Right cardiac atrium (tissue), 5 donors: ENCODE measurements at places on chromosomes 5 and 9.

GRCh38 chr9:113223963-113224362 lies 2.6 kb downstream of the SLC31A1 start:
- no peak for DNase-seq

GRCh38 chr9:114008667-114009410 lies 69.3 kb downstream of the AMBP start:
- no peak for DNase-seq

DNA sequence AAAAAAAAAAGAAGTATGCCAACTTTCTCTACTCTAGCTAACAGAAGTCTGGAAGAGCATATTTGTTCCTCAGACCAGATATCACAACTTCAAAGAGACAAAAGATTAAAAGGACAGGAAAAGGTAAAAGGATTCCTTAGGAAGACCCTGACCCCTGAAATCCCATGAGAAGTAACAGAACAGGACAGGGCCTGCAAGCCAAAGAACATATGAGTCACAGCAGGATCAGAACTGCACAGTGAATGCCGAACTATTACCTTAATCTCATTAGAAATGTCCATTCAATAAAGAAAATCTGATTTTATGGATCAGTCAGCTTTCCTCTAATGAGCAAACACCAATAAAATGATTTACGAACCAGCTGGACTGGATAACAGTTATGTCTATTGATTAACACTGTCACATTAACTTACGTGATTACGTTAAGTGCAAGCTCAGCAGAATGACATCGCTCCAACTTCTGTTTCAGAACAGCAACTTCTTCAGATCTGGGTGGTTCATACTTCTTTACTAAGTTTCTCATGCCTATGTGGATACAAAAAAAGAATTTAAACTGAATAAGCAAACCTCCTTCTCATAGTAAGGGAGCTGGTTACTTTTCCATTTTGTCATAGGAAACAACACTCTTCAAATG lies 13.6 kb downstream of the CCNH start:
- no peak for DNase-seq

DNA sequence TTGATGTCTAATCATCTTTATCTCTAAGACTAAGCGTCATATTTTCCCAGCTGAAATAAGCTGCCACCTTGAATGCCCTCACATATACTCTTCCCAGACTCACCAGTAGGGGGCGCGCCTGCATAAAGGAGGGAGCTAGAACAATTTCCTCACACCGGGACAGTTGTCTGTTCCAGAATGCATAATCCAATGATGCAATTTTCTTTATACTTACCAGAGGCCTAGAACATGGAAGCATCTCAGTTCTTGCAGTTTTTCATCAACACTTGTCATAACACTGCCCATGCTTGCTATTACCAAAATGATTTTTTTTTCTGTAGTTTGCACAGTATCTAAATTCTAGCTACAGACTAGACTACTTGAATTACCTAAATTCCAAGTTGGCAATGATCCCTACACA lies 203.9 kb downstream of the FRMD3 start:
- peak; percentile 78 for DNase-seq

- DNase-seq = no peak
Observed at GRCh38 chr5:76351577-76351976, 51.5 kb upstream of the IQGAP2 start.

DNA sequence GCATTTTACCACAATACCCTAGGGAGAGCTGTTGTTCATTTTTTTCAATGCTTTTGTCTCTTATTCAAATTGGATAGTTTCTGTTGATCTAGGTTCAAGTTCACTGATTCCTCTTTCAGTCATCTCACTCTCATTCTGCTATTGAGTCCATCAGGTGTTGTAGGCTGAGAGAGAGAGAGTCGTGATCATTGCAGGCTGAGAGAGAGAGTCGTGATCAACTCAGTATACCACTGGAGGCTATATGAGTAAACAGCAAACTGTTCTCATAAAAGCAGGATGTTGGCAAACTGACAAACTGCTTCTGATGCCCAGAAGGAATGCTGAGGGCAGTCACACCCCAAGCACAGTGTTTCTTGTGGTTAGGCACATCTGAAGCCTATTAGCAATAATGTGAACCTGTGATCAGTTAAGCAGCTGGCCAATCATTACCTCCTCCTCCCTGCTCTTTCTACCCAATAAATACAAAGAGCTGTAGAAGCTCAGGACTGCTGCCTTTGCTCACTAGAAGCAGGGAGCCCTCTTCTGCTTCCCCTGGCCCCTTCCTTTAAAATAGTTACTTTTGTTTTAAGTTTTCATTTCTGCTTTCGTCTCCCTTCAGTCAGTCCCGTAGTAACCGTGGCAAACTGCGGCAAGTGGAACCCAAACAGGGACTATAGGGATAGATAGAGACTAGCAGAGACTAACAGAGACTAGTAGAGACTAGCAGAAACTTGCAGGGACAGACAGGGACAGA lies 476.1 kb upstream of the ACO1 start:
- DNase-seq = no peak

DNA sequence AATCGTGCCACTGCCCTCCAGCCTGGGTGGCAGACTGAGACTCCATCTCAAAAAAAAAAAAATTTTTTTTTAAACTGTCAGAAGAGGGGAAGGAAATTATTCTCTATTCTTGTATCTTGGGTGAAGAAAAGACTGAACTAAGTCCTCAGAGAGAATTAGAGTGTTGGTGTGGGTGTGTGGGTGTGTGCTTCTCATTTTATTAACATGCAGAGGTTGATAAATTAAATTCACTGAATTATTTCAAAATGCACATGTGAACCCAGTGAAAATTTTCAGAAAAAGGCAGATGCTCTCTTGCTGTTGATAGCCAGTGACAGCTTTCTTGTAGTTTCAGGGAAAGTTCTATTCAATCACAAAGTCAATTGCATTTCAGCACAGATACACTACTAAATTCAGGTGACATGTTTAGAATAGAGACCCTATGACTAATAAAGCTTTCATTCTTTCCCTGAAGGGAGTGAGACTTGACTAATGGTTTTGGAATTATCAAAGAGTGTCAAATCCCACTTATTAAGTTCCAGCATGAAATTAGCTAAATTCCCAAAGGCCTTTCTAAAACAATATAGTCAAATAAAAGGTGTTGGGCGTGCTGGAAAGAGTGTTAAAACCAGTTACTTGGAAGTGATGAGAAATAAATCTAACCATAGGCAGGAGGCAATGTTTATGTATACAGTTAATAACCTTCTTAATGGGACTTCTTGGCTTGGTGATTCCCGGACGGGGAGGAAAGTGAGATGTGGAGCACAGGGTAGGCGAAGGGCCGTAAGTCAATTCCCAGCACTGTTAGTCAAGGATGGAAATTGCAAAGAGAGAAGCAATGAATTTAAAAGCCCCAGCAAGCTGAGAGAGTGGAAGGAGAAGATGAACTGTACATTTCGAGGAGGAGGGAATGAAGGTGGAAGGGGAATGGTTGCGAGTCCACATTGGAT lies 103.2 kb upstream of the SPATA31D4 start:
- no peak for DNase-seq

- no peak for DNase-seq
Observed at GRCh38 chr5:138663009-138663408, 87.8 kb upstream of the HSPA9 start.

GRCh38 chr5:144289277-144289676 lies 118.6 kb downstream of the KCTD16 start:
- DNase-seq = no peak

DNA sequence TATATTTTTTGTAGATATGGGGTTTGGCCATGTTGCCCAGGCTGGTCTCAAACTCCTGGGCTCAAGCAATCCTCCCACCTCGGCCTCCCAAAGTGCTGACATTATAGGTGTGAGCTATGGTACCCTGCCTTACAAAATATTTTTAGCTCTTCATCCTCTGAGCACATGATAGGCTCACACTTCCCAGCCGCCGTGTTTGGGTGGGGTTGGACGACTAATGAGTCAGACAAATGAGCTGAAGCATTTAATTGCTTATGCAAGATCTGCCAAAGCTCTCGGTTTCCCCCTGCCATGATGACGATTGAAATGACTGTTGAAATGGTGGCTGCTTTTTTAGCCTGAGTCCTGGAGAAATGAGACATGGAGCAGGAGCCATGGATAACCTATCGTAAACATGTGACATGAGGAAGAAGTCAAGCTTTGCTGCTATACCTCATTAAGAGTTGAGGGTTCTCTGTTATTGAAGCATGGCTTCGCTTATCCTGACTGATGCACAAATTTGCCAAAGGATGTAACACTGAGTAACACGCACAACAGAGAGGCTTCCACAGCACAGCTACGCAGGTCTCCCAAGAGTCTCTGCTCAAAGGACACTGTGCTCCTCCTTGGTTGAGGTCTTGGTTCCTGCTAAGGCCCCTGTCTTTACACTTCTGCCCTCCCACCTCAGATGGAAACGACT lies 48.2 kb upstream of the GFPT2 start:
- DNase-seq = no peak

GRCh38 chr5:168613996-168614395 lies 34.8 kb upstream of the PANK3 start:
- DNase-seq = no peak

GRCh38 chr9:93680443-93681268 lies 104.3 kb downstream of the PHF2 start:
- peak; percentile 9 for DNase-seq

- no peak for DNase-seq
Observed at GRCh38 chr5:54756301-54756700, 229.1 kb downstream of the ESM1 start.

- DNase-seq = no peak
Observed at GRCh38 chr5:76273206-76273885, 129.7 kb upstream of the IQGAP2 start.

DNA sequence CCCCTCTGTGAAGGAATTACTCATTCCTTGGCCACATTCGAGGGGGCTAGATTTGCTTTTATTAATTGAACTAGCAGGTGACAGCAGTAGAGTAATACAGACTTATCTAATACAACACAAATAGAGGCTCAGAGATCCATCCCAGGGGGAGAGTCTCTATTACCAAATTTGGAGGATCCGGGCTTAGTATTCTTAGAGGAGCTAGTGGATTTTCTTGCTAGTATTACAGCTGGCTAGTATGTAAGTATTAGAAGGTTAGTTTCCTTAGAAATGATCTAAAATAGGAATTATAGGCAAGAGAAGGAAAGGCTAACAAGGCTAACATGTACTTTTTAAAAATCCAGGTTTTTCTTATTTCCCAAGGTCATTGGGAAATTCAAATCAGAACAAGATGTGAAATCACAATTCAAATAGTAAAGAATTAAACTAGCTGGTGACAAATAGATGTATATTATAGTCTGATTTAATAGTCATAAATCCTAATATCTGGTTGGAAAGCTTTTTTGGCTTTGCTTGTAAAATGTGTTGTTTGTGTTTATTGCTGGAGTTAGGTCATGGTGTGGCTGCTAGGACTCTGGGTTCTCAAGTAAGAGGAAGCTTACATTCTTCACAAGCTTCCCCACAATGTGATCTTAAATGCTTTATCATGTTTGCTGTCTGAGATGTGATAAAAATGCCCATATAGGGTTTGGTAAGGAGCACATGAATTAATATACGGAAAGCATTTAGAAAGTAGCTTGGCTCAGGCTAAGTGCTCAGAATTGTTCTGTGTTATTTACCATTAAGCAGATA lies 160.4 kb upstream of the MPDZ start:
- DNase-seq = no peak

DNA sequence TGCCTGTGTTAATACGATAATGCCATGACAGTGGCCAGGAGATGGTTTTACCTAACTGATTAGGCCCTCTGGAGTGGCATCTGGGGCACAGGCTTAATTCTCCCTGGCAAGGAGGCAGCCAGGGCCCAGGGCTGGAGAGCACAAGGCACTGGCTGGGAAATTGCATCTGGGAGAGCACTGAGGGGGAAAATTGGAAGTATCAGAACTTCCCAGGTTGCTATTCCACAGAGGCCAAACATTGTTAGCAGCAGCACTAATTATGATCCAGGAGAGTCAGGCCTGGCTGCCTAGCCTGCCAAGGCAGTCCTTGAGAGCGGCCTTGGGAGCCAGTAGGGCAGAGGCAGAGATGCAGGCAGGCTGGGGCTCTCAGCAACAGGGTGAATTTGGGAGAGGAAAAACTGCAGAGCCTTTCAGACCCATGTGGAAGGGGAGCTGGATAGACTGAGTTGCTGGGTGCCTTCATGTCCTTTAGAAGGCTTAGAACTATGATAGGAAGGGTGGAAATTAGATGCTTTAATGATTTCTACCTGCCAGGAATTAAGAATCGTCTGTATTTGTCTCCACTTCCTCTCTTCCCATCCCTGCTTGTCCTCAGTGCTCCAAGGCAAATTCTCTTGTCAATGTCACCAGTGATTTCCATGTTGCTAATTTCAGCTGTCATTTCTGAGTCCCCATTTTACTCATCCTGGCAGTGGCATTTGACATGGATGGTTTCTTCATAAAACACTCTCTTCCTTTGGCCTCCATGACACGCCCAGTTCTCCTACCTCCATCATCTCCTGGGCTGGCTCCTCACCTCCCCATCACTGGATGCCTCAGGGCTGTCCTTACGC lies 56.1 kb upstream of the HSPA9 start:
- DNase-seq = no peak

DNA sequence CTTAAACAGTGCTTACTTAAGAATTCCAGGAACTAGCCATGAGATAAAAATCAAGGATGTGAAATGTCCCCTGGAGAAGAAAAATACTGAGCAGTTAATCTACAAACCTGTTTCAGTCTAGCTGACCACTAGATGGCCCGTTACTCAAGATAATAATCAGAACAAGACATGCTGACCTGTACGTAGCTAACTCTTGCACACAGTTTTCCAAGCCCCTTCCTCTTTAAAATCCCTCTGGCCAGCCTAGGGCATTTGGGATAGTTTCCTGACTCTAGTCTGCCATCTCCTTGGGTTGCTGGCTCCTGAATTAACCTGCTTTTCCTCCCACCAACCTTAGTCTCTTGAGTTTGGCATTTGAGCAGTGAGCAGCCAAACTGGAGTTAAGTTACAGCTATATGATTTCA lies 59.2 kb upstream of the TRAF1 start:
- no peak for DNase-seq

- DNase-seq = no peak
Observed at GRCh38 chr9:81685763-81686613, 3.4 kb downstream of the TLE1 start.
